Immature natural killer cell (primary cell): ENCODE measurements at places on chromosomes 4 and X.

GRCh38 chrX:40168480-40169011 is 70.8 kb upstream of the BCOR start:
- no peak for DNase-seq

GRCh38 chr4:115729739-115730266 is 616.4 kb upstream of the NDST4 start:
- DNase-seq, result no peak

DNA sequence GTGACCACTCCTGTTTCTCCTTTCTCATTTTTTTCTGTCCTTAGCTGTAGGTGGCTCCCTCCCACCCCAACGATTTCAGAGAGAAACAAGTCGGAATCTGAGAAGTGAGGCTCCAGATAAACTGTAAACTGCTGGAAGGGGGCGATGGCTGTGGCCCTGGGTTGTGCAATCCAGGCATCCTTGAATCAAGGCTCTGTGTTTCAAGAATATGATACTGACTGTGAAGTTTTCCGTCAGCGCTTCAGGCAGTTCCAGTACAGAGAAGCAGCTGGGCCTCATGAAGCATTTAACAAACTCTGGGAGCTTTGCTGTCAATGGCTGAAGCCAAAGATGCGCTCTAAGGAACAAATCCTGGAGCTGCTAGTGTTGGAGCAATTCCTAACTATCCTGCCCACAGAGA is 37.7 kb downstream of the ETDC start:
- DNase-seq, result no peak

DNA sequence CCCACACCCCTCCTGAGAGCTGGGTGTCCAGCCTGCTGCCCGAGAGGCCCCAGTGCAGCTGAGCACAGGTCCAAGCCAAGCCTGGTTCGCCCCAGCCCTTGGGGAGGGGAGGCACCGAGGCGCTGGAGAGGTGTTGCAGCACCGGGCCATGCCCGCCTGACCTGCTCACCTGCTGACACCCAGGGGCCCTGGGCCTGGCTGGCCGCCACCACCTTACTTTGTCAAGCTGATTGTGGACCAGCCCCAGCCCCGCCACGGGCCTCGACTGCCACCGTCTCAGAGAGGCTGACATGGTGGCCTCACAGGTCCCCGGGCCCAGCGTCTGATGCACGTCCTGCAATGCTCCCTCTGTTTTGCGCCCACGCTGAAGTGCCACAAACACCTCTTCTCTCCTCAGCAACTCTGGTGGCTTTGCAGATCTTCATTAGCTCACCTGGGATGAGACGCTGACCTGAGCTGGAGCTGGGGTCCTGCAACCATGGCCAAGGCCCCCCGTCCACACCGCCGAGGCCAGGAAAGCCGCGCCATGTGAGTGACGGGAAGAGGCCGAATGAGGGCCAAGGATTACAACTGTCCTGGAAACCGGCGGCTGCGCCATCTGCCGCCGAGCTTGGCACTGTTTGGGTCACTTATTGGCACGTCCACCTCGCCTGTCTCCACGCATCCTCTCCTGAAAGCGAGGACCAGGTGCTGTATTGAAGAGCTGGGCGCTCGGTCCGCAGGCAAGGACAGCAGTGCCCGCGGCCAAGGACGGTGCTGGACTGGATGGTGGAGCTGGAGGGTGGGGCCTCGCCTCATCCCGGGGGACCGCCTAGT is 7.6 kb downstream of the CPLX1 start:
- no peak for DNase-seq
